ENCODE measurements at places on chromosomes 5 and 9. TPM values are rescaled to one million over a fixed set of nuclear protein-coding genes. Genes with fewer than 3 reads are reported as not detected.

GRCh38 chr5:6358434-6358820, 19.9 kb downstream of the MED10 start:
- DNase-seq = no peak

GRCh38 chr9:128580731-128581130, 28.3 kb downstream of the SPTAN1 start:
- DNase-seq = no peak

DNA sequence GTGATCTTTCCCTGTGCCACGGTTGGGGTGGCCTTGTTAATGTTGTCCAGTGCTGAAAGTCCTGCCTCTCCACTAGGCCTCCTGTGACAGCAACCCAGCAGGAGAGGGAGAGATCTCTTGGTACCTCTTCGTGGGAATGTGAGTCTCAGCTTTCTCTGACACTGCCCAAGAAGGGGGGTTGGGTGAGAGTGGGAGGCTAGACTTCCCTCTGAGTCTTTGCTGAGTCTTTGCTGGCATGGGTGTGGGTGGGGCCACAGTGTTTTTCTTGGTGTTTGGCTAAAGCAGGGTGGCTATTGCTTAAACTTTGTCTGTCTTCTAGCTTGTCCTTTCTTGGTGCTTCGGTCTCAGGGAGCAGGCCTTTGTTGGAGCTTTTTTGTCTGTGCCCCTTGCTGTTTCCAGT, 145.6 kb downstream of the GNA14 start:
- no peak for DNase-seq

GRCh38 chr5:89302102-89302891, 419.3 kb upstream of the MEF2C start:
- no peak for DNase-seq

GRCh38 chr5:45110399-45110798, 301.7 kb downstream of the MRPS30 start:
- no peak for DNase-seq

GRCh38 chr5:180330270-180330648, 22.9 kb downstream of the GFPT2 start:
- no peak for DNase-seq

DNA sequence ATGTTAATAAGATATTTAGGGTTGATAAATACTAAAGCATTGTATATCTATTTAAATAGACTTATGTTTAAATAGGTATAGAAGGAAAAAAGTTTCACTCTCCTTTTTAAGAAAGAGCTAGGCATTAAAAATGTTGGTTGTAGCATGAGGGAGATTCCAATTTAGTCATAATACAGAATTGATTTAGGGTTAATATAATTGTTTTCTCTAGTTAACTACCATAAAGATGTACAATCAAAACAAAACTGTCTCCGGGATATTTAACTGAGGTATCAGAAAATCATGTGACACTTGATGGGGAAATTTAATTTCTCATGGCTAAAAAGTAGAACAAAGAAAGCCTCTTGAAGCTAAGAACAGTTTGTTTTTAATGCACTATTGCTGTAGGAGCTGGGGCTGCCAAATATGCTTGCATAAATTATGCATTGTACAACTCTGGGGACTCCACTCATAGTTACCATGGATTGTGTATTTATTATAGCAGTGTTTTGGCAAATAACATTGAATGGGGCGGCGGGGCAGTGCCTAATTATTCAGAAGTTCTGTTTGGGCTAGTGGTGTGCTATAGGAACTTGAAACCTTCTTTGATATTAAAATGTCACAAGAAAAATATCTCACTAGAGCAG, 44.2 kb downstream of the SMC2 start:
- DNase-seq = no peak

GRCh38 chr9:101246691-101247090, 138.1 kb downstream of the BAAT start:
- no peak for DNase-seq

DNA sequence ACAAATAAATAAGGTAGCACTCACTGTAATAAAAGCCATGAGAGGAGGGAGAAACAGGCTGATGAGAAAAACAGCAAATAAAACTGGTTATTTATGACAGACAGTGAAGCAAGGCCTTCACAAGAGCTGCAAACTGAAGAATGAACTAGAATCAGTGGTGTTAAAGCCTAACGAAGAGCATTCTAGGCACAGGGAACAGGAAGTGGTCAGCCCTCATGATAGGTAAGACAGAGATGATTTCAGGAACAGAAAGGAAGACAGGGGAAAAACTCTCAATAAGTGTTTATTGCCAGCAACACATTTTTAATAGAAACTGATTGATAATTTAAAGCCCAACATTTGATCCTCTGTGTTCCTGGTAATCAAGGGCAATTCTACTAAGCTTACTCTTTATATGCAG, 124.5 kb downstream of the EDIL3 start:
- no peak for DNase-seq

DNA sequence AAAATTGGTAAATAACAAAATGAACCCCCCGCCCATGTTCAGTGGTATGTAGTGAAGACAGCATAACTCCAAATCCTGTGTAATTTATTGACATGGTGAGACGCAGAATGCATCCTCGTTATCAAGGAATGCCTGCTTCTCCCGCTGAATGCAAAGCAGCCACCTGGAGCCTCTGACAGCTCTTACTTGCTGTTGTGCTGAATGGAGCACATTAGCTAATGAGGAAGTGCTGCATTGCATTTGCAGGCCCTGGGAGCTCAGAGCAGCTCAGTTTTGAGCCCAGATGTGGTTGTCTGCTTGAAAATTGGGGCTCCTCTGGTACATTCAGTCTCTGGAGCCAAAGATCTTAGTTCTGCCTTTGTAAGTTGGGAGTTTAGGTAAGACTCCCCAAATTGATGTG, 28.9 kb downstream of the PLAC8L1 start:
- no peak for DNase-seq

The TICAM2 gene
- 13.3 TPM for total RNA-seq

Data from activated B cell treated with CpG ODN at 0.5 μM for 24 hours (primary cell).